Suppressor macrophage treated with lipopolysaccharide for 1 hour (primary cell): ENCODE measurements at places on chromosomes 13 and 19.

- no peak for DNase-seq
These were observed 20.1 kb downstream of the ZSCAN5A start for GRCh38 chr19:56294549-56294948.

- DNase-seq, result peak; percentile 40
These were observed 44.8 kb downstream of the USP12 start for GRCh38 chr13:27126859-27127258.

GRCh38 chr13:37067874-37068273 is 8.4 kb upstream of the SUPT20H start:
- no peak for DNase-seq

DNA sequence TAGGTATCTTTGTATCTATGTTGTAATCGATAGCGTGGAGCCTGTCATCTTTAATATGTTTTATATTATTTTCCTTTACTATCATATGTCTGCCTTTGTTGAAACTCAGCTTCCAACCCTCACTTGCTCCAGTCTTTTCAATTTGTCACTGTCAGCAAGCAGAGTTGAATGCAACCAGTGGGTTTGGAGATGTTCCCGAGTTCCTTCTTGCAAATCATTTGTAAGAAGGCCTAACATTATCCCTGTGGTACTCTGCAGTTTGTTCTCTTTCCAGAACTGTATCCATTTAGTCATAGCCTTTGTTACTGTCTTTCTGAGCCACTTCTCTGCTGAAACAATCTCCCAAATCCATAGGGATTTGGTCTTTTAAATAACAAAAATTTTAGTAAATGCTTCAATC is 41.8 kb downstream of the RNASEH2B start:
- DNase-seq, result no peak

DNA sequence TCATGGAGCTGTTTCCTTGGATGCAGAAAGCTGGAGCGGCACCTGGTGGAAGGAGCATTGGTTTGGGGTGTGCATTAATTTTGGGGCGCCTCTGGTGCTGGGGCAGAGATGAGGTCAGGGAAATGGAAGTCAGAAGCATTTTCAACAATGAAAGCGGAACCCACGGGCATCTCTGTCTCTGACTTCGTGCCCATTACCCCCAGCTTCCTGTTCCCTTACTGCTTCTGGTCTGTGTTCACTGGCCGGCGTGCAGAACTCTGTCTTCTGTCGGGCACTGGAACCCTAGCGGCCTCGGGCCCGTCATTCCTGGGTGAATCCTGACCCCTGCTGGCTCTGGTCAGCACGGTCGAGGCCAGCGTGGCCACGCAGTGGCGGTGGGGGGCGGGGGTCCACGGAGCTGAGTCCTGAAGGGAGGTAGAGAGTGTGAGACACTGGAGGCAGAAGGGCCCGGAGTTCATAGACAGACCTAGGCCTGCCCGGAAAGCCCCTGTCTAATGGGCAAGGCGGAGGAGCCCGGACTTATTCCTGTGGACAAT is 7.9 kb upstream of the LINGO3 start:
- DNase-seq, result peak; percentile 87

GRCh38 chr13:29664591-29664990 is 69.1 kb upstream of the SLC7A1 start:
- DNase-seq, result peak; percentile 45

DNA sequence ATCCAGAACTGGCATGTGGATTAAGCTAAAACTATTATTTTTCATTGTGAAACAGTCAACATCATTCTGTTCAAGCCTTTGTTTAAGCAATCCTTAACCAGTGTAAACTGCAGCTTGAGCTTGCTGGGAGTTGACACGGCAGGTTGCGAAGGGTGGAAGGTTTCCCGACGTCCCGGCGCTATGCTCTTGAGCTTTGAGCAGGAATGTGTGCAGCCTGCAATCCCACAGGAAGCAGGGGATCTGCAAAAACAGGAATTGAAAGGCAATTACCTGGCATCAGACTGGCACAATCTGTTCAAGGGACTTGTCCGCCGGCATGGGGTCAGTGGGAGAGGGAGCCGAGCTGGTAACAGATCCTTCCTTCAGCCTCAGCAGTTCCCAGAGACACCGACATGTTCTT is 586.7 kb upstream of the SGCG start:
- DNase-seq, result no peak

GRCh38 chr13:111938741-111939665 is 127.9 kb upstream of the SOX1 start:
- DNase-seq, result no peak

GRCh38 chr13:106331116-106331515 is 204.3 kb downstream of the EFNB2 start:
- no peak for DNase-seq

DNA sequence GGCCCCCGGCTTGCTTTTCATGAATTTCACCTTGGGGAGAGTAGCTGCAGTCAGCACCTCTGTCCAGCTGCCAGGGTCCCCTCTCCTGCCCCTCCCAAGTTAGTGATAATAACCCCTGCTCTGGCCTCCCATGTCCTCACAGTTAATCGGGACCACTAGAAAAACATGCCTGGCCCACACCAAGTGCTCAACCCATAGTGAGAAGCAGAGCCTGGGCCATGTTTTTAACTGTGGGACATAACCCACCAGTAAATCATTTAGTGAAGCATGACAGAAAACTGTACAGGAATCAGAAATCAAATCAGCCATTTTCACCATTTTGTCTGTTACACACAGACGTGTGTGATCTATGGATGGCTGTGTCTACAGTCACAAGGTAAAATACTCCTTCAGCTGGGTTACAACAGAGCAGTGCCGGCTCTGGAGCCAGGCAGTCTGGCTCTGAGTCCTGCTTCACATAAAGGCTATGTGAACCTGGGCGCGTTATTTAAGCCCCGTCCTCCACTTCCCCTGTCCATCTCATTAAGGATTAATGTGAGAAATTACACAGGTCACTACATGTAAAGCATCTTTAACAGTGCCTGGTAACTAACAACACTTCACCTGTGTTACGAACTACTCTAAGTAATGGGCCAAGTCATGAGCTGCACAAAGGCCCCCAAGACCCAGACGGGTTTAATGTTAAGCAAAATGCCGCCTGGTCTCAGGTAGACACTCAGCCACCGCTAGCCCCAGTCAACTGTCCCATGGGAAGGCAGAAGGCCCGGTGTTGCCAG is 7.6 kb upstream of the ECH1 start:
- no peak for DNase-seq

DNA sequence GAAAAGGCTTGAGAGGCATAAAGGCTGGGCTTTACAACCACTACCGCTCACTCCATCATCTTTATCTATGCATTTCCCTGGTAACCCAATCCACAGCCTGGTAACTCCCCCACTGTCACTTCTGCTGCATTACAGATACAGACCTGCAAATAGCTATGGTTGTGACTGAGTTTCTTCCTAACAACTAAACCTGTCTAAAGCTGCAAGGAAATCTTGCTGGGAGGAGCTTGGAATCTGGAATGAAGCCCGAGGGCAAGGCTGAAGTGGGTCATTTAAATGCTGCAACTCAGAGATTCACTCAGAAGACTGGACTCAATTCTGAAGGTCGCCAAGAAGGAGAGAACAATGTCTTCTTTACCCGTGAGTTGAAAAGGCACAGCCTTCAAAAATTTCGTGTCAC is at the start of gene LGALS13:
Gene LGALS13, plus strand, starts transcription at position 301 of the 400 bp plus-strand sequence. Its CDS starts 45 bp downstream, at position 346.
- no peak for DNase-seq

DNA sequence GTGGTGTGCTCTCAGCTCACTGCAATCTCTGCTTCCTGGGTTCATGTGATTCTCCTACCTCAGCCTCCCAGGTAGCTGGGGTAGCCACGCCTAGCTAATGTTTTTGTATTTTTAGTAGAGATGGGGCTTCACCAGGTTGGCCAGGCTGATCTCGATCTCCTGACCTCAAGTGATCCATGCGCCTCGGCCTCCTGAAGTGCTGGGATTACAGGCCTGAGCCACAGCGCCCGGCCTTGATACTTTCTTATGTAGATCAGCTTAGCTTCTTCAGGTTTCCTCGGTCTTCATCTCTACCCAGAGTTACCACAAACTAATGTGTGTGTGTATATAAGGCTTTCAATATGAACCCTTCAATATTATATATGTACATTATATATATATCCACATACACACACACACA is 9.9 kb upstream of the CCDC61 start:
- DNase-seq, result no peak

DNA sequence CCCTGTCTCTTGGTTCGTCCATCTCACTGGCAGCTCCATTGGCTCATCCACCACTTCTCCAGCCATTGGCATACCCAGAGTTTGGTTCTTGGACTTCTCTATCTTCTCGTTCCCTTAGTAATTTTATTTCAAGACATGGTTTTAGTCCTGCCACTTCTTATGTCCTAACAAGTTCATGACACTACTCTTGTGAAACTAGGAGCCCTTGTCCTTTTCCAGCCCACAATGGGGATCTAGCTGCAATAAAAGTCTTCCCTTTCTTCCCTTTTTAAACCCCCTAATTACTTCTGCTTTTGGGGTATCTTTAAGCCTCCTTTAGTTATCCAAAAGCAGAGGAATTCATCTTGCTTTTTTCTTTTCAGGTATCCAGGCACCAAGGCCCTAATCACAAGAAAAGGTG is 2.9 kb upstream of the RCBTB2 start:
- DNase-seq, result peak; percentile 81

- no peak for DNase-seq
These were observed 82.7 kb downstream of the SLC10A2 start for GRCh38 chr13:102983496-102983895.

DNA sequence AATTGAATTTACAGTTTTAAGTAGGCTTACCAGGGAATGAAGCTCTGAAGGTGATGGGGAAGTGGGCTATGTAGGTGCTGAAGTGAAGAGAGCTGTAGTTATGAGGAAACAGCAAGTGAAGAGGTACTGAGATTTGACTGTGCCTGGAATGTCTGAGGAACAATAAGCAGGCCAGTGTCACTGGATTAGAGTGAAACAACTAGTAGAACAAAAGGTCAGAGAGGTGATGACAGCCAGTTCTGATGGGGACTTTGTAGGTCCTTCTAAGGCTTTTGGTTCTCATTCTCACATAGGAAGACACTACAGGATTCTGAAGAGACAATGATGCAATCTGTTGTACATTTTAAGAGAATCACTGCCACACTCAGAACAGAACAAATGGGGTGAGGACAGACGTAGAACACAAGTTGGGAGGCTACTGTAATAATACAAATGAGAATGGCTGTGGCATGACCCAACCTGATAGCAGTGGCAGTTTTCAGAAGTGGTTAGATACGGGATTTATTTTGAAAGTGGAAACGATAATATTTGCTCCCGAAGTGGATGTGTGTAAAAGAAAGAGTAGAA is 130.8 kb downstream of the MYCBP2 start:
- no peak for DNase-seq

- DNase-seq, result peak; percentile 66
These were observed 42.1 kb upstream of the C1QTNF9 start for GRCh38 chr13:24267274-24267673.

- no peak for DNase-seq
These were observed 3.2 kb upstream of the SACS start for GRCh38 chr13:23436680-23437079.

GRCh38 chr13:73715114-73715910 is 418.9 kb downstream of the KLF12 start:
- DNase-seq, result no peak

- DNase-seq, result no peak
These were observed 416.6 kb upstream of the ATXN8OS start for GRCh38 chr13:69690999-69691398.

DNA sequence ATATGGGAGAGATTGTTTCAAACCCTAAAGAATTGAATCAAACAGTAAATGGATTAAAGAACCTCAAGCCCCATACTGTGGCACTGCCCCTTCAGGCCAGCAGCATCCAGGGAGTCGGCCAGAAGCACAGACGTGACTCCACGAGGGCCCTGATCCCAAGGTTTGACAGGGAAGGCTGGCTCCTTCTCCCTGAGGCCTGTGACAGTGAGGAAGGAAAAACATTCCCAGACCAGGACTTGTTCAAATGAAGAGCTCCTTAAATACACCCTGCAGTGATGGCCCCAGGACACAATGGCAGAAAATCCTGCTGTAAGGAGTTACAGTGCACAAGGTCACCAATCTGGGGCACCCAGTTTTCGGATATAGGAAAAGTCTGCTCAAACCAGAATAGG is 91.0 kb downstream of the COL4A1 start:
- DNase-seq, result no peak

GRCh38 chr13:77423296-77423695 is 96.4 kb upstream of the MYCBP2 start:
- no peak for DNase-seq

- peak; percentile 75 for DNase-seq
These were observed 8.9 kb downstream of the ISYNA1 start for GRCh38 chr19:18428787-18429674.

DNA sequence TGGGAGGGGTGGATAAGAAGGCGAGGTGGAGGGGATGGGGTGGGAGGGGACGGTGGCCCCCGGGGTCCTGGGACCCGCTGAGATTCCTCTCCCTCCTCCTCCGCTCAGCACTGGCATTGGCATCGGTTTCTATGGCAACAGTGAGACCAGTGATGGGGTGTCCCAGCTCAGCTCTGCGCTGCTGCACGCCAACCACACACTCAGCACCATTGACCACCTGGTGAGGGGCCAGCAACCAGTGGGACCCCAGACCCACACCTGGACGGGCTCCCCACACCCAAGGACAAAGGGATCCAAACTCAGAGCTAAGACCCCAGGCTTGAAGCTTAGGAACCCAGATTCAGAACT is 5.9 kb downstream of the TTYH1 start:
- no peak for DNase-seq

DNA sequence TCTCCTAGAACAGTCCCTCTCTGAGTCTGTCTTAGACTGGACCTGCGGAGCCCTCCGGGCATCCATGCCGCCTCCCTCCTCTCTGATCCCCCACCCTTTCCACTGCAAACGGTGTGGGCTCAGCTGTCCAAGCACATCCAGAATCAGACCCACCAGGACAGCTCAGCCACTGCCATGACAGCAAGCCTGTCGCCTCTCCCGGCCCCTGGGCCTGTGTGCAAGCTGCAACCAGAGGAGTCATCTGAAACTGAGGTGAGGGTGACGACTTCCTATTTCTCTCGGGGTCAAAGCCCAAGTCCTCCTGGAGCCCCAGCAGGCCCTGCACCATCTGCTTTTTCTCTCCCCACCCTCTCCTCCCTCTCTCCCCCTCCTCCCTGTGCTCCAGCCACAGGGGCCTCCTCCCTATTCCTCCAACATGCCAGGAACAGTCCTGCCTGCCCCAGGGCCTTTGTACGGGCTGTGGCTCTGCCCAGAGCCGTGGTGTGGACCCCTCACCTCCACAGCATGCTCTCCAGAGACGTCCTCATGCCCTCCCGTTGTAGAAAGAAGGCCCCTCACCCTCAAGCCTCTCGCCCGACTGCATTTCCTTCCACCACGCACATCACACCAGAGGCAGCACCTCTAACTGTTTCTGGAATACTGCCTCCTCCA is 23.5 kb upstream of the MYDGF start:
- DNase-seq, result peak; percentile 17

- peak; percentile 88 for DNase-seq
These were observed 44.1 kb upstream of the RANBP3 start for GRCh38 chr19:6021878-6022569.

- DNase-seq, result peak; percentile 21
These were observed 27.7 kb downstream of the TMEM161A start for GRCh38 chr19:19110410-19111135.

DNA sequence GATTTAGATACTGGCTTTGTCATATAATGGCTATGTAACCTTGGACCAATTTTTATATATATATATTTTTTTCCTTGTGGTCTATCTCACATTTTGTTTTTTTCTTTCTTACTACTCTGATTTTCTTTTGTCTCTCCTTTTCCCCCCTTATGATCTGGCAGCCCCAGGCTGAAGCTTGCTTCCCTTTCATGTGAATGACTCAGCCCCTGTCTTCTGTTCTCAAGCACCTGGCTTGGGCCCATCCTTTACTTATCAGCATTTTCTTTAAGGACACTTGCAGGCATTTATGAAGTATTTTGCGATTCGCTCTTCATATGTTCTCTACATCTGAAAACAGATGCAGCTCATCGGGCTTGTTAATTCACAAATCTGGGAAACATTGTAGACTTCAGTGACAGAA is 163.6 kb downstream of the SPRY2 start:
- DNase-seq, result no peak

GRCh38 chr13:25280396-25280795 is 6.9 kb downstream of the MTMR6 start:
- peak; percentile 59 for DNase-seq
